Fibroblast of skin of abdomen (primary cell): ENCODE measurements at places on chromosomes 5 and 9.
A peak's percentile ranks its signal among the peaks of the same experiment; 100 is the strongest.

GRCh38 chr9:23636199-23636598 is 189.8 kb downstream of the ELAVL2 start:
- DNase-seq, result no peak

- no peak for DNase-seq
Observed at GRCh38 chr9:90860382-90860781, 58.8 kb downstream of the SYK start.

DNA sequence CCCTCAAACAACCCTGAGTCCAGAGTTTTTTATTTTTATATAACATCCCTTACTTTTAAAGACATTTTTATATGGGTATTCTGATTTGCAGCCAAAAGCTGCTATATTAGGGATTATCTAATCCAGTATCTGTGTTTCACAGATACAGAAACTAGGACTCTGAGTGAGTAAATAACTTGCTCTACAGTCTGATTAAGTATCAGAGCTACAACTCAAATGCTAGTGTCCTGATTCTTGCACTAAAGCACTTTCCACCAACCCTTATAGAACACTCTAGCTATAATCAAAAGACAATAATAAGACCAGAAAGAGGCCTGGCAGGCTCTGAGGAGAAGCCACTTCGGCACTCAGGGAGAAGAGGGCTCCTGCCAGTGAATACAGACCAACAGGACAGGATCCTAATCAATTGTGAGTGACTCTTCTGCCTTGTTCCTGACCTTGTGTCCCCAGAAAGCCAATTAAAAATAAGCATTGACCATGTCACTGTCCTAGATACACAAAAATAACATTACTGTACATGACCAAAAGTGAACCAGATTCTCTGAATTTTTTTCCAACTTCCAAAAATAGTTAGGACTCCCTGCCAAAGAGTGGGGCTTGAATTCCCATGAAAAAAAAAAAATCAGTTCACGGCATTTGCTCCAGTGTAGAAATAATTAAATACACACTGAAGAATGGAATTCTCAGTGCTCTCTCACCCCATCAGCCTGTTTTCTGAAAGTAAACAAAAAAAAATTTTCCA is 63.6 kb upstream of the MAP3K1 start:
- no peak for DNase-seq

DNA sequence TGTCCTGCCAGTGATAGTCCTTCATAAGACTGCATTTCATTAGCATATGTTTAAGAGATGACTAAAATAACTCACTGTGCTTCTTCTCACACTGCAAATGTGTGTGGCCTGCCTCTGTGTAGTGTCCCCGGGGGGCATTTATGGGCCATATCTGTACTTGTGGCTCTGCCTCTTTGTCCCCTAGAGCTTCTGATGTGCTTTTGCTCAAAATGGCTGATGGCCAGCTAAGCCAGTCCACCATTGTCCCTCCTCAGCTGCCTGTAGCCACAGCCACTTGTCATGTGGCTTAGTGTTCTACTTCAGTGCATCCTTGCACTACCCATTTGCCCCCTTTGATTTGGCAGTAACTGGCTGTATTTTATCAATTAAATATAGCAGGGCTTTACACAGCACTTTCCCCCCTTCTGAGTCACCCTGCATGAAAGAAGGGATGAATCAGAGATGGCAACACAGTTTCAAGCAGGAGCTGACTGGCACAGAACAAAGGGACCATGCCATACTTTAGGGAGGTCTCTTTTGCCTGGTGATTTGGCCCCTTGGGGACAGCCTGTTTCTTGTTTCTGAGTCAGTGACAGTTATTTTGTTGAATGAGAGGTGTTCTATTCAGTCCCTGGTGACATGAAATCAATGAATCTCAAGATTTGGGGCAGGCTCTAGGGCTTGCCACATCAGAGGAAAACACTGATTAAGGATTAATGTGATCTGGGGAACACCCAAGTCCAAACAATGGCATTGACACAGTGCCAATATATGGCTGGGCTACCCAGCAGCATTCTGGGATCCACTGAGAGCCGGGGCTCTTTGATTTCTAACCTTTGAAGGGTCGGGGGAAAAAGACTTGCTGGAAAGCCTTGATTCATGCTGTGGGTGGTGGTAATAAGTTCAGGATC is 245.5 kb downstream of the SMARCA2 start:
- DNase-seq, result peak; percentile 48

GRCh38 chr5:143882520-143882919 is 70.6 kb downstream of the HMHB1 start:
- peak; percentile 81 for DNase-seq

- no peak for DNase-seq
Observed at GRCh38 chr9:33795819-33796218, 458 bp downstream of the PRSS3 start.

GRCh38 chr9:134162926-134163370 is 1.4 kb downstream of the RNU6ATAC start:
- DNase-seq, result no peak

DNA sequence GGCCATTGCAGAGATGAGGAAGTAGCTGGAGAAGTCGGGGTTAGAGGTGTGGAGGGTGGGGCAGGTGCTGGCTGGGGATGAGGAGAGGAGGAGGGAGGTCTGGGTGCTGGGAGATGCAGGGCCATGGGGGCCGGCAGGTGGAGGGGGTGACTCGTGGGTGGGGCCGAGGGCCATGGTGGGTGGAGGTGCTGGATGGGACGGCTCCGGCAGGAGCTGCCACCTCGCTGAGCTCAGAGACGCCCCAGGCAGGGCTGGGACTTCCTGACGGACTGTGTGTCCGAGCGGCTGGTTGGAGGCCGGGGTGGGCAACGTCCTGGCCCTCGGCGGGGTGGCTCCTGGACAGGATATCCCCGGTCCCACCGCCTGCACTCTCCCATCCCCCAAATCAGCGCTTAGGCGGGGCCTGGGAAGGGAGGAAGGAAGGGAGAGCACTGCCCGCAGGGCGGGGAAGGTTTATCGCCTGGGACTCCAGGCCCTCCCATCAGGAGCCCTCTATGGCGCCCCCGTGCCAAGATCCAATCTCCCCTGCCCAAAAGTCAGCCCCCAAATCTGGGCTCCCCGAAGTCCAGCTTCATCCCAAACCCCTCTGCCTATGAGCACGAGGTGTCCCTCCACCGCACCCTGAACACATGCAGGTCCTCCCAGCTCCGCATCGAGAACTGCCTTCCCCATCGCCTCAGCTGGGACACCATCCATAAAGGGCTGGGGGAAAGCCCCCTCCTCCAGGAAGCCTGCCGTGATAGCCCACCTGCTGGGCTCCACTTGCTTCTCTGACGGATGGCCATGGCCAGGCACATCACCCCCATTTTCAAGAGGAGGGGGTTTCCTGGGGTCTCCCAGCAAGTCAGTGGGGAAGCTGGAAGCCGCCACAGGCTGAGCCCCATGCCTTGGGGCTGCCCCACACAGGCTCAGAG is 58.3 kb upstream of the NOTCH1 start:
- no peak for DNase-seq

- peak; percentile 80 for DNase-seq
Observed at GRCh38 chr9:115849679-115850412, 303.7 kb upstream of the PAPPA start.

DNA sequence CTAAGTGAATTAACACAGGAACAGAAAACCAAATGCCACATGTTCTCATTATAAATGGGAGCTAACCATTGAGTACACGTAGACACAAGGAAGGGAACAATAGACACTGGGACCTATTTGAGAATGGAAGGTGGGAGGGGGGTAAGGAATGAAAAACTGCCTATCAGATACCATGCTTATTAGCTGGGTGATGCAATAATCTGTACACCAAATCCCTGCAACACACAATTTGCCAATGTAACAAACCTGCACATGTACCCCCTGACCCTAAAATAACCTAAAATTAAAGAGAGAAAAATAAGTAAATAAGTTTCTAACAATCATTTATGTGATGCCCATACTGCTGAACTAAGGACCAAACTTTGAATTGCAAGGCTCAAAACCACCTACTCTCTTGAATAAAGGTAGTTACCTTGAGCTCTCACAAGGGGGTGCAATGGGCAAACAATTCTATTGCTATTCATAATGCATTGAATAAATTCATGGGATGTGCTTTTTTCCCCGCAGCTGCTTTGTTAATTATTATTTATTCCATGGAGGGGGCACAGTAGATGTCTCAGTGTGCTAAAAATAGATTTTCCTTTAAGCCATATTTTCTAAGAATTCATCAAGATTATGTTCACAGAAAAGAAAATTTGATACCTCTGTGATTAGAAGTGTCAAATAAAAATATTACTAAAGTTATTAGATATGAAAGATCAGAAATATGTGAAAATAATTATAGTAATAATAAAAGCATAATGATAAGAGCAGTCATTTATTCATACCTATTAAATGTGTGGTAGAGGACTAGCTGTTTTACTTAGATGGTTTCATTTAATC is 76.2 kb upstream of the PTPN3 start:
- peak; percentile 70 for DNase-seq

DNA sequence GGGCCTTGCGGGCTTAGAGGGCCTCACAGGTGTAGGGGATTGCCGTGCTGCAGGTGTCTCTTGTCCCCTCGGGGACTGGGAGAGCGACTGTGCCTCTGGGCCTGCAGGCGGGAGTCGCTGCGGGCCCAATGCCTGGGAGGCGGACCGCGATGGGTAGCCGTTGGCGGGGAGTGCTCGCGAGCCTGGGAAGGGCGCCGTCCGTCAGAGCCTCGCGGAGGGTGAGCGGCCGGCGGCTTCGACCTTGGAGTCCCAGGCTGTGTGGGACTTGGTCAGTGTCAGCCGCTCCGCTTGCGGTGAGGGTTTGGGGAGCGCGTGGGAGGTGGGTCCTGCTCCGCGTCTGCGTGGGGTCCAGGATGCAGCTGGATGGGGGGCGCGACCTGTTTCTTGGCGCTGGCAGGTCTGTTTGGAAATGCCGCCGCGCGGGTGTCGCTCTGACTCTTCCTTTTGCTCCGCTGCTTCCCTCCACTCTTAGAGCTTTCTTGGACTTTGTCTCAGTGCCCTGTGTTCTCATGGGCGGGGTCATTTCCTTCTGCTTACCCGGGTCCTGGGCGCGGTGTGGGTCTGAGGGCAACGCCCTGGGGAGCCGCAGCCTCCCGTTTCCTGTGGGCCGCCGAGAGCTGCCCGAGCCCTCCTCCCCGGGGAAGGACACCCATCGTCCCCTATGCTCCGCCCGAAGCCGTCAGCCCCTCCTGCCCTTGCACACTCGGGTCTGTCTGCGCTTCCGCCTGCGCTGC is 88.9 kb upstream of the CACNA1B start:
- no peak for DNase-seq

- no peak for DNase-seq
Observed at GRCh38 chr9:85647571-85647970, 94.2 kb downstream of the AGTPBP1 start.

- no peak for DNase-seq
Observed at GRCh38 chr9:75150512-75150911, 62.2 kb downstream of the OSTF1 start.

- DNase-seq, result no peak
Observed at GRCh38 chr5:643351-643801, 31.2 kb downstream of the CEP72 start.

GRCh38 chr9:4584636-4585035 is 77.5 kb upstream of the PLPP6 start:
- DNase-seq, result no peak

- DNase-seq, result peak; percentile 42
Observed at GRCh38 chr5:142156839-142157463, 48.4 kb downstream of the NDFIP1 start.

DNA sequence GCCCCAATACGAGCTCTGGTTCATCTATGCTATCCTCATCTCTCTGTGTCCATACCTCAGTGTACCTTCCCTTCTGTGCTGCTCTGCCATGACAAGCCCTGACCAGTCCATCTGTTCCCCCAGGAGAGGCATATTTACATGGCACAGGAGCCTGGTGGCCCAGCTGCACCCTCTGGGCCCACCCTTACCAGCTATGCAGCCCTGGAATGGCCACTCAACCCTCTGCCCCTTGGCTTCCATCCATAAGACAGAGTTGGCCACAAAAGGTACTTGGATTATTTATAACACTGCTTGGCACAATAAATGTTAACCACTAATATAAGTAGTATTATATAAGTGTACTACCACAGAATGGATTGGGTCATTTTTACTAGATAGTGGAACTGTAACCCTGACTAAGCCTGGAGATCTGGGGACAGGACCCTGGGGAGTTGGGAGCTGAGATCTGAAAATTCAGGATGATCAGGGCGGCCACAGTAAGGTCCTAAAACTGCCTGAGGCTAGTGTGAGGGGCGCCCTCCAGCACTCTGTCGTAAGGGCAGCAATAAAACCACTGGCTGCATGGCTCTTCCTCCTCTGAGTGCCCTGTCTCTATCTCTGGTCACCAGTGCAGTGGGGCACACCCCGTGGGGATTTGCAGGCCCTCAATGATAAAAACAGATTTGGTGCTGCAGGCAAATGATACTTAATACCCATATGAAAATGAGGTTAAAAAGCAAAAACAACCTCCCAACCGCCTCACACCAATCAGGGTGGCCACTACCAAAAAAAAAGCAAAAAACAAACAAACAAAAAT is 65.8 kb downstream of the SEMA4D start:
- DNase-seq, result no peak

GRCh38 chr9:132945186-132946130 is 1.0 kb upstream of the TSC1 start:
- no peak for DNase-seq

- DNase-seq, result no peak
Observed at GRCh38 chr5:133460172-133460758, 152.1 kb downstream of the FSTL4 start.

DNA sequence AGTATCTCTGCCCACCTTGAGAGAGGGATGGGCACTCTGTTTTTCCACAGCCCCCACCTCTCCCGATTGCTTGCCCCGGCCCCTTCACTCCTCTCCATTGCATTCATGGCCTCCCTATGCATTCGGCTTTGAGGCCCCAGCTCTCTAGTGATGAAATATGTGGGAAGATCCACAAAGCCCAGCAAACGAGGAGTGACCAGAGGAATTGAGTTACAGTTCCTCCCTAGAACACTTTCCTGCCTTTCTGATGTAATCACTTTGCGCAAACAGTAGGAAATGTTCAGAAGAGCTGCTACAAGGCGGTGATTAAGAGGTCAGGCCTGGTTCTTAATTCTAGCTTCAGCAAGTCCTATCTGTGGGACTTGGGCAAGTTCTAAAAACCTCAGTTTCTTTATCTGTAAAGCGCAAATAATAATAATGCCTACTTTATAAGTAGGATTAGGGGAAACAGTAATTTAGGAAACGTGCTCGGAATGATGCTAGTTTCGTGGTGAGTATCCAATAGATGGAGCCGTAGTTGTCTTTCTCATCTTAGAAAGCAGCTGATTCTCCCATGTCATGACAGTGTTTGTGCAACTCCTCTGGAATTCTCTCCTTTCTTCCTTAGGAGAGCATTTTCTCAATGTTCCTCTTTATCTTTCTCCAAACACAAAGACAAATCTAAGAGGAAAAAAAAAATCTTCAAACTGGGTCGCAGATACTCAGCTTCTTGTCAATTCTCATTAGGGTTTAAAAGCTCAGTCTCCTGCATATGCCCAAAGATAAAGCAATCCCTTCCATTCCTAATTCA is 99.5 kb upstream of the MSX2 start:
- DNase-seq, result no peak
